Stimulated activated naive CD4-positive, alpha-beta T cell (primary cell): ENCODE measurements at places on chromosomes 6 and 20.

DNA sequence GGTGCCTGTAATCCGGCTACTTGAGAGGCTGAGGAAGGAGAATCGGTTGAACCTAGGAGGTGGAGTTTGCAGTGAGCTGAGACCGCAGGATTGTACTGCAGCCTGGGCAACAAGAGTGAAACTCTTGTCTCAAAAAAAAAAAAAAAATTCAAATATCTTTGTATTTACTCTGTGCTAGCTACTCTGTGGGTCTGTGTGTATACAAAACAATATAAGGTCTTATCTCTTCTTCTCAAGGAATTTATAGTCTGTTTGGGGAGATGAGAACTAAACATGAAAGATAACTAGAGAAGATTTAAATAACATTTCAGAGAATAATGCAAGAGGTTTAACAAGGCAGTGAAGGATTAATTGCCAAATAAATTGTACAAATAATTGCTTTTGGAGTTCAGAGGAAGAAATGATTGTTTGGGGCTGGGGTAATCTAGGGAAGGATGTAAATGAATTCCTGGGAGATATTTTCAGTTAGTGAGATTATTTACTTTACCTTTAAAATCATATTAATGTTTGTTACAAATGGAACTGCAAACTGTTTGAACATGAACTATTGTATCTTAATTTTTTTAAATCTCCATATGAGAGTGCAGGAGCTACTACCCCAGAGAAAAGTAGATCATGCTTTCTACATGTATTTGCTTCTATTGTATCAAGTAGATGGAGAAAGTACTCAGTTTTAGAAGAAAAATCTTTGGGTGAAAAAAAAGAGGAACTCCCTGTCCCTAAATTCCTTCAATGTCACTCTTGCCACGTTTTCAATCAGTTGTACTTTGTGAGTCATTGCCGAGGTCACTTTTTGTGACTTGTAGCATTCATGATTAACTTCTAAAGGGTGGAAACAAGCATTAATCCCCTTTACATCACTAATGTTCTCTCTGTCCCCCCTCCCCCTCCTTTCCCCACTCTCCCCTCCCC is 39.0 kb downstream of the NCOA3 start:
- no peak for DNase-seq

DNA sequence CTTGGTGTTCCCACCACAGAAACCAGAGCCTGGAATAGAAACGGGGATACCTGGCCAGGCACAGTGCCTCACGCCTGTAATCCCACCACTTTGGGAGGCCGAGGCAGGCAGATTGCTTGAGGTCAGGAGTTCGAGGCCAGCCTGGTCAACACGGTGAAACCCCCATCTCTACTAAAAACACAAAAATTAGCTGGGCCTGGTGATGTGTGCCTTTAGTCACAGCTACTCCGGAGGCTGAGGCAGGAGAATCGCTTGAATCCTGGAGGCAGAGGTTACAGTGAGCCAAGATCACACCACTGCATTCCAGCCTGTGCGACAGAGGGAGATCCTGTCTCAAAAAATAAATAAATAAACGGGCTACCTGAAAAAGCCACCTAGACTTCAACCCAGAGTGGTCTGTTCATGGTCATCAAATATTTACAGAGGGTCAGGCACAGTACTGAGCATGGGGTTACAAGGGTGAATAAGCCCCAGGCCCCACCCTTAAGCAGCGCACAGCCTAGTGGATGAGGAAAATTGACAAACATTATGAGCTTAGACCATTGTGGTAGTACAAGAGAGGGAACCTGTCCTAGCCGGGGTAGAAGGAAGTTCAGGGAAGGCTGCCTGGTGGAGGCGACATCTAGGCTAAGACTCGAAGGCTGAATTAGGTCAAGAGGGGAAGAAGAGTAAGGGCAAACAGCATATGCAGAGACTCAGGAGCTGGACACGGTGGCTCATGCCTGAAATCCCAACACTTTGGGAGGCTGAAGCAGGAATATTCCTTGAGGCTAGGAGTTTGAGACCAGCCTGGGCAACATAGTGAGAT is 7.2 kb upstream of the PCIF1 start:
- no peak for DNase-seq

- no peak for DNase-seq
Measured at GRCh38 chr20:18496042-18496441, 983 bp downstream of the RBBP9 start.

DNA sequence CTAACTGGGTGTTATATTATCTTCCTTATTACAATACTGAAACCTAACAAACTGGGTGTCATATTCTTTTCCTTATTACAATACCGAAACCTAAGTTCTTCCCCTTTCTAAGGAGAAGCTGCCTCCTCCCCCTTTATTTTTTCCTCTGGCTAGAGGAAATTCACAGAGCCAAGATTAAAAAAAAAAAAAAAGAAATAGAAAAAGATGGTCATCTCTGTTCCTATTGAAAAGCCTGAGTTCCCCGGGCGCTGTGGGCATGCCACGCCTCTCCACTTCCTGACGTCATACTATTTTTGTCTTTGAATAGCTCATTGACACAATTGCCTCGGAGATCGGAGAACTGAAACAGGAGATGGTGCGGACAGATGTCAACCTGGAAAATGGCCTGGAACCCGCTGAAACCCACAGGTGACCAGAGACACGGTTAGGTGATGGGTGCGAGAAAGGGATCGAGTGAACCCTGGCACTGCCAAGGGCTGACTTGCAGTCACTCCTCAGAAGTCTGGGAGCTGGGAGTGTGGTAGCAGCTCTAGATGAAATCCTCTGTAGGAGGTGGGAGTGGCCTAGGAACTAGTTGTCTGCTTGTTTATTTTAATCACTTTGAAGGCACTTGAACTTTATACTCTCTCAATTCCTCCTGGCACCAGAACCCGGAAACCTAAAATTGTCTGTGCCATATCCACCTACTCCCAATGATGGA is 82.2 kb upstream of the NAA20 start:
- no peak for DNase-seq

- no peak for DNase-seq
Measured at GRCh38 chr6:29941471-29941870, 861 bp upstream of the HLA-A start.

DNA sequence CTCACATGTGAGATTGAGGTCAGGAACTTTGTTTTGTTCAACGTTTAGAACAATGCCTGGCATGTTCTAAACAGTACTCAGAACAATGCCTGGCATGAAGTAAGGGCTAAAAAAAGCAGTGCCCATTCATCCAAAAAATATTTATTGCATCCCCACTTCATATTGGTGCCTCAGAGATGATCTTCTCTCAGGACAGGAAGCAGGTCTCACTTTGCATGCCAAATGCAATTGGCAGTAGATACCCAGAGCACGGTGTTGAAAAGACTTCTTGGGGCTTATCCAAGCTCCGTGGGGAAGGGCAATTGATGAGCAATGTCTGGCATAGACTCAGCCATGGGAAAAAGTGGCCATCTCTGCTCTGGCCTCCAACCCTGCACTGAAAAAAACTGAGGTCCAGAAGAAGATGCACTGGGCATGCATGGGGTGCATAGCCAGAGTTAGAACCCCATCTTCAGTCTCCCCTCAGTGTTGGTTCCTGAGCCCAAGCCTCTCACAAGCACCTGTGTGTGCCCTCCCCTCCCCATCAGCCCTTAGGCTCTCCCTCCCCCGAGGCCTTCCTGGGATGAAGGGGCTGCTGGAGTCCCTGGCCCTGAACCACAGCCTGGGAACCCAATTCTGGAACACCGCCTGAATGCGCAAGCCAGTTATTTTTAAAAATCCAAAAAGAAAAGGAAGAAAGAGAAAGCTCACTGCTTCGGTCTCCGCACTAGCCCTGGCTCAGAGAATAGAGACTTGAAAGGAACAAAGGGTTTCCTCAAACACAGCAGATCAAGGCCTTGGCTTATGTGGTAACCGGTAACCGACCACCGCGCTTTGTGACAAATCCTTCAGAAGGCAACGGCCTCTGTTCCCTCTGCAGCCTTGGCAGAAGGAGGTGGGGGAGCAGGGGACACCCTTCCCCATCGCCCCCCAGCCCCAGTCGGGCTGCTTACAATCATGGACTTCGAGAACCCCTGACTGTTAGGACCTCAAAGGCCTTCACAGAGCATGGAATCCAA is 78.5 kb upstream of the SIRPA start:
- DNase-seq, result no peak

- DNase-seq, result no peak
Measured at GRCh38 chr6:168192195-168192900, 113.3 kb upstream of the FRMD1 start.

DNA sequence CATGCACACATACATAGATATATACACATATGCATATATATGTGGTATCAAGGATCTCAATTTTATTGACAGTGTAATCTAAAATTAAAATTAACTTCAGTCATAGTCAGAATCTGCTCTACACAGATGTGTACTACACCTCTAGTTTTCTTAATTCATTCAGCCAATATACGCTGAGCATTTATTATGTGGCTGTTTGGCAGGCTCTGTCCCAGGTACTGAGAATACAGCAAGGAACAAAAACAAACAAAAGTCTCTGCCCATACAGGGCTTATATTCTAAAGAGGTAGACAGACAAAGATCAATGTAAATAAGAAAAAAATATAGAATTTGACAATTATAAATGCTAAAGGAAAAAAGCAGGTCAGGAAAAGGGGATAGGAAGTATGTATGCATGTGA is 7.8 kb upstream of the RGS17 start:
- no peak for DNase-seq

DNA sequence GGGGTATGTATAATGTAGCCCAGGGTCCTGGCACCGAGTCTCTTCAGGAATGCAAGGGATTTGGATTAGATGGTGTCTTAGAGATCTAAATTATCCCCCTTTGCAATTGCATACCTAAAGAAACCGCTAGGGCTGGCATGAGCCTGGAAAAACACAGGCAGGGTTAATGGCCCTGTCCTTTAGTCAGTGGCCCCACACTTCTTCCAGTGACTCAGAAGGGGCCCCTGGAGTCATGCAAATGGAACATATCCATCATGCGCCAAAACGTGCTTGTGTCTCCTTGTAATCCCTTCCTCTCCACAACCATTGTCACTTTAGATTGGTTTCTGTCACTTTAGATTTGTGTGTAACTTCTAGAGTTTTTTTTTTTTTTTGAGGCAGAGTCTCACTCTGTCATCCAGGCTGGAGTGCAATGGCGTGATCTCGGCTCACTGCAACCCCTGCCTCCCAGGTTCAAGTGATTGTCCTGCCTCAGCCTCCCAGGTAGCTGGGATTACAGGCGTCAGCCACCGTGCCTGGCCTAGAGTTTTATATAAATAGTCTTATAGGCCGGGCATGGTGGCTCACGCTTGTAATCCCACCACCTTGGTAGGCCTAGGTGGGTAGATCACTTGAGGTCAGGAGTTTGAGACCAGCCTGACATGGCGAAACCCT is 8.7 kb upstream of the MYBL2 start:
- no peak for DNase-seq

- DNase-seq, result no peak
Measured at GRCh38 chr6:158165919-158166416, 2.1 kb downstream of the SERAC1 start.

DNA sequence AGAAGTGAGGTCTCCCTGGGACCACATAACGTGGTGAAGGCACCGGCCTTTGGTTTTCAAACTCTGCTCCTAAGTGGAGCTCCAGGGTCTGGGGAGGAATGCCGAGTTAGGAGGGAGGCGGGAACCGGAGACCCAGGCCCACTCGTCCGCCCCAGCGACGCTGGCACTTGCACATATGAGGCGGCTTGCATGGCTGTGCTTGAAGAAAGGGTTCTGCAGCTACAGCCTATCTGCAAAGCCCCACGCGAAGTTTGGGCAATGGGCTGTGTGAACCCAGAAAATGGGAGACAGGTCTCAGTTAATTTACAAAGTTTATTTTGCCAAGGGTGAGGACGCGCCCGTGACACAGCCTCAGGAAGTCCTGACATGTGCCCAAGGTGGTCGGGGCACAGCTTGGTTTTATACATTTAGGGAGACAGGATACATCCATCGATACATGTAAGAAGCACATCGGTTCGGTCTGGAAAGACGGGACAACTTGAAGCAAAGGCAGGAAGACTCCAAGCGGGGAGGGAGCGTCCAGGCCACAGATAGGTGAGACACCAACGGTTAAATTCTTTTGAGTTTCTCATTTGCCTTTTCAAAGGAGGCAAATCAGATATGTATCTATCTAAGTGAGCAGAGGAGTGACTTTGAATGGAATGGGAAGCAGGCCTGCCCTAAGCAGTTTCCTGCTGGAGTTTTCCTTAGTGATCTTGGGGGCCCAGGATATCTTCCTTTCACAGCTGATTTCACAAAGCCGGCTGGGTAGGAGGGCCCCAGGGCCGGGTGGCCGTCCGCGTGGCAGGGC is 782 bp upstream of the PCMTD2 start:
- DNase-seq, result no peak

GRCh38 chr6:161058741-161059140 is 67.2 kb downstream of the MAP3K4 start:
- DNase-seq, result no peak

- DNase-seq, result no peak
Measured at GRCh38 chr20:60484316-60484715, 526.1 kb downstream of the CDH26 start.

DNA sequence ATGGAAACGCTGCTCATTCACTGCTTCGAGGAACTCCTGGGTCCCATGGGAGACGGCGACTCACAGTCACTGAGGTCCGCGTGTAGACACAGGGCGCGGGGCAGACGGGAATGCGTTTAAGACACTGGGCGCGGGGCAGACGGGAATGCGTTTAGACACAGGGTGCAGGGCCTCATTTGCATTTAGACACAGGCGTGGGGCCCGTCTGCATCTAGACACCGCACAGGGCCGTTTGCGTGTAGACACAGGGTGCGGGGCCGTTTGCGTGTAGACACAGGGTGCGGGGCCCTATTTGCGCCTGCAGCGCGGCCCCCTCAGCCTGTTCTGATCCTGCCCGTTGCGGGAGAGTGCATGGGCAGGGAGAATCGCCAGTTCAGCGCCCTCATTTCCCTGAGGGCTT is 10.4 kb downstream of the DACT2 start:
- no peak for DNase-seq

GRCh38 chr6:170464080-170464479 is 89.0 kb downstream of the PSMB1 start:
- no peak for DNase-seq

GRCh38 chr6:56624046-56624727 is 18.5 kb downstream of the DST start:
- DNase-seq, result no peak

DNA sequence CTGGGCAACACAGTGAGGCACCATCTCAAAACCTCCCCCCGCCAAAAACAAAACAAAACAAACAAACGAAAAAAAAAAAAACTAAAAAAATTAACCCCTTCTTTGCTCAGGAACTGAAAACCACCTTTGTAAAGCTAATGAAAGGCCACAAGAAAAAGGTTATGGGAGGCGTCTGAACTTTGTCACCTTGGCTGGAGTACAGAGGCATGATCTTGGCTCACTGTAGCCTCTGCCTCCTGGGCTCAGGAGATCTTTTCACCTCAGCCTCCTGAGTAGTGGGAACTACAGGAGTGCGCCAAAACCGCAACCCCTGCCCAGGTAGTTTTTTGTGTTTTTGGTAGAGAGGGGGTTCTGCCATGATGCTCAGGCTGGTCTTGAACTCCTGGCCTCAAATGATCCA is 337.9 kb downstream of the TBC1D32 start:
- no peak for DNase-seq

GRCh38 chr6:132812756-132813172 is 1.6 kb upstream of the RPS12 start:
- DNase-seq, result no peak

- no peak for DNase-seq
Measured at GRCh38 chr6:32109114-32109764, at the start of gene TNXB. Gene TNXB (minus strand): TSS chr6:32109338. CDS start chr6:32098198, 11,140 bp downstream.
